Activated CD4-positive, alpha-beta T cell treated with anti-CD3 and anti-CD28 coated beads, Interleukin-2, amount 50 U/mL, for 48 hours (primary cell): ENCODE measurements at places on chromosomes 11 and 22.

- no peak for DNase-seq
These were observed 241.5 kb downstream of the DDX10 start for GRCh38 chr11:108906329-108906728.

GRCh38 chr11:68650801-68651200, 33.5 kb upstream of the GAL start:
- no peak for DNase-seq

GRCh38 chr11:78957476-78958245, 383.0 kb upstream of the NARS2 start:
- DNase-seq: no peak

GRCh38 chr11:123308077-123308476, 113.0 kb upstream of the CLMP start:
- no peak for DNase-seq

DNA sequence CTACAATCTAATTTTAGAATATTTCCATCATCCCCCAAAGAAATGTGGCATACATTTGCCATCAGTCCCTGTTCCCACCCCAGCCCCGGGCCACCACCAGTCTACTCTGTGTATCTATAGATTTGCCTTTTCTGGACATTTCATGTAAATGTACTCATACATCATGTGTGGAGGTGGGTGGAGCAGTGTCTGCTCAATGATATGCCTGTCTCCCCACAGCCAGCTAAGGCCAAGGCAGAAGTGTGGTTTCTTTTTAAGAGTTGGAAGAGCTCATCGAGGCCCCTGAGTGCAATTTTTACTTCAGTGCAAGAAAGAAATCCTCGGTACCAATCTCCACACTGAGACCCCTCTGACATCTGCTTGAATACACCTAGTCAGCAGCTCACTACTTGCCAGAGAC, 80.5 kb downstream of the TP53I11 start:
- DNase-seq: no peak
